Tibial artery (tissue), 4 donors: ENCODE measurements at places on chromosomes 4 and X.

DNA sequence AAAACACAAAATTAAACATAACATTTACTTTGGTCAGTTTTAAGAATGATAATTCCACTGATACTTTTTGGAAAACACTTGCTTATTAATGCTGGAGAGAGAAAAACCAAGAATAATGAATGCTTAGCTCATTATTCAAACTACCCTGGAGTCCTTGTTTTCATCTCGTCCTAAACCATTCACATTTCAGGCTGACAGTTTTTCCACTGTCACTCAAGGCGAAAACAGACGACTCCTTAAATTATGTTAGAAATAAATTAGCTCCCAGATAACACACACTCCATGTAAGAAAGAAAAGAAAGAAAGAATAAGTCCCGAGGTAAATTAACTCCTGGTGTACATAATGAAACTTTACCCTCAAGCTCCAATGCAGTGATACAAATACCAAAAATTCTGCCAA lies 33.5 kb downstream of the TLR10 start:
- DNase-seq: no peak
- no peaks in the 10 kb centered on the region for H3K4me1 ChIP-seq
- H3K27ac ChIP-seq: no peak overlapping the region

DNA sequence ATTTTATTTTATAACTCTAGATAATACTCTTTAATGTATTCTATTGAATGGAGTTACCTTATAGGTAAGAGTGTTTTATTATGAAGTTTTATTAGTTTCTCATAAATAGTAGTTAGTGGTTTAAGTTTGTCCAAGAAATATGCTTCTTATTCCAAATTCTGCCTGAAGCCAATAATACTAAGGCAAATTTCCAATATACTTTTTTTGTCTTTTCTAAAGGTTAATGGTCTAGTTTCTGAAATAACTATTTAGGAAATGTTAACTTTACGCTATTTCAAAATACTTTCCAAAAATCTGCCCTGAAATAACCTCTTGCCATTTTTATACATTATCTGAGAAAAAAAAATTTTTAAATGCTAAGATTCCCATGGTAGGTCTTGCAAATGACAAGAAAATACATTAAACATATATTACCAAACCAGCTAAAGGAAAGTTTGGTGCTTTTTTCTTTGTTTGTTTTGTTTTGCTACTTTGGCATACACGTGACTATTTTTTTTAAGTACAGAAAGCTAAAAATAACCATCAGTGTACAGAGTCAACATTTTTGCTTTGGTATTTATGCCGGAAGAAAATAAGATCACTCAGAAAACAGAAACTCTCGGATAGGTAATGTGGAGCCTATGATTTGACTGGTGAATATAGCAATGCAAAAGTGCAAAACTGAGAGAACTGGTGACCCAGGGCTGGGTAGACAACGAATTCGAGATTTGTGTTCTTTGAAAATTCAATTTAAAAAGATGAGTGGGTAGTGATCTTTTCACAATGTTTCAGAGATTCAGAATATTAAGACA lies 29.8 kb downstream of the PCDH18 start:
- H3K4me3 ChIP-seq: no peak overlapping the region
- no peak for DNase-seq
- H3K27me3 ChIP-seq: no peaks in the 10 kb centered on the region
- no peaks in the 10 kb centered on the region for H3K36me3 ChIP-seq
- H3K27ac ChIP-seq: no peak overlapping the region
- H3K4me1 ChIP-seq: no peaks in the 10 kb centered on the region

GRCh38 chr4:73943555-73943954 lies 38.3 kb downstream of the PF4 start:
- no peak for DNase-seq
- peaks cover 18% of the 10 kb centered on the region for H3K27me3 ChIP-seq
- peaks cover 10% of the 10 kb centered on the region for H3K4me1 ChIP-seq
- no peak overlapping the region for H3K4me3 ChIP-seq
- no peaks in the 10 kb centered on the region for H3K36me3 ChIP-seq
- no peak overlapping the region for H3K27ac ChIP-seq

DNA sequence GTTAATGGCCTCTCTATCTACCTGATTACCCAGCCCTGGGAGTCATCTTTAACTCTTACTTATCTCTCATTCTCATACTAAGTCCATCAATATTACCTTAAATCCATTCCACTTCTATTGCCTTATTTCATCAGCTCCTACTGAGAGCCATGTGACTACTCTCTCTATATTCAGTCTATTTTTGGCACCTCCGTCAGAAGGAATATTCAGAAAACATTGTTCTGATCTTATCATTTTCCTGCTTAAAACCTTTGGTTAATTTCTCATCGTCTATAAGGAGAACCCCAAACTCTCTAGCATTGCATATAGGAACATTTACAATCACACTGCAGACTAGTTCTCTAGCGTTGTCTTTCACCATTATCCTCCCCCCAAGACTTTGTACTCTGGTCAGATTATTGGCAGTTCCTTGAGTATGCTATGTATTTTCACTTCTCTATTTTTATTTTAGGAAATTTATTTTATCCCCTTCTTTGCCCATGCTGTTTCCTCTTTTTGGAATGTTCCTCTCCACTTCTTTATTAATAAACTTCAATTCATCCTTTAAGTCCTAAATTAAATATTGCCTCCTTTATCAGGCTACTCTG lies 13.7 kb upstream of the AMMECR1 start:
- DNase-seq: no peak
- H3K4me3 ChIP-seq: no peak overlapping the region
- H3K36me3 ChIP-seq: no peaks in the 10 kb centered on the region
- H3K27ac ChIP-seq: no peak overlapping the region

DNA sequence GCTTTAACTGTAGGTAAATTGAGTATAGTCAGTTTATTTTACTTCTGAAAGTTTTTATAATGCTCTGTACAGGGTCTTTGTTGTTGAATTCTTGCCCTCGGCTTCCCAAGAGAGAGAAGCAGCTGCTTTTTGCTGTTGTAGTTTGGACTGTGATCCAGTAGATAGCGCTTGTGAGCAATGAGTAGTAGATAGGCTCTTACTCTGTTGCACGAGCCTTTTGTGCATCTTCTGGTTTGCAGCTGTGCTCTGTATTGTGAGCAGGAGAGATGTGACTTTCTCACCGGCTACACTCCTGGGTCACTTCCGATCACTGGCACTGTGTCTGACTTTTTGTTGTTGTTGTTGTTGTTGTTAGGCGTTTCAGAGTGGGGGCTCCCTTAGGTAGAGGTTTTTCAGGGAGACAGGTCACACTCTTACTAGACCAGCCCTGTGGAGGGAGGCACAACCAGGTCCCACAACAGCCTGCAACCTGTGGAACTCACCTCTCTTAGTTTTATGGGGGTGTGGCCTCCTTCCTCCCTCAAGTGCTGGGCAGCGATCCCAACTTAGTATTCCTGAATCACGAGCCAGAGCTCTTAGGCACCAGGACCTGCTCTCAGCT lies 822.1 kb upstream of the GALNTL6 start:
- no peak overlapping the region for H3K27ac ChIP-seq
- no peaks in the 10 kb centered on the region for H3K4me1 ChIP-seq
- no peaks in the 10 kb centered on the region for H3K36me3 ChIP-seq
- H3K27me3 ChIP-seq: no peaks in the 10 kb centered on the region
- H3K4me3 ChIP-seq: no peak overlapping the region
- DNase-seq: no peak

DNA sequence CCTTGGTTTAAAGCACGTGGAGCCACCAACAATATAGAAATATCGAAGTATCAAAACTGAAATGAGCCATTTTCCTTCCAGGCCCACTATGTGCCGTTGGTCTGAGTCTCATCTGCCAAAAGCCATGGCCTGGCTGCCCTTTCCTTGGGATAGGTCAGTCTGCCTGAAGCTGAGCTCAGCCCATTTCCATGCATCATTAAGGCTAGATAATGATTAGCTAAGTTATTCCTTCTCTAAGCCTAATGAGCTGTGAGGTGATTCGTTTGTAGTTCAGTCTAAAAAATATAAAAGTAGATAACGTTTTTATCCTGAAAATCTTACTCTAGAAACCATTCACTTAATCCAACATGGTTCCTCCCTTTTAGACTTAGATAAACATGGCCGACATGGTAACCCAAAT lies 936.2 kb upstream of the LCORL start:
- H3K4me3 ChIP-seq: no peak overlapping the region
- H3K4me1 ChIP-seq: no peaks in the 10 kb centered on the region
- H3K27ac ChIP-seq: no peak overlapping the region
- H3K27me3 ChIP-seq: no peaks in the 10 kb centered on the region

DNA sequence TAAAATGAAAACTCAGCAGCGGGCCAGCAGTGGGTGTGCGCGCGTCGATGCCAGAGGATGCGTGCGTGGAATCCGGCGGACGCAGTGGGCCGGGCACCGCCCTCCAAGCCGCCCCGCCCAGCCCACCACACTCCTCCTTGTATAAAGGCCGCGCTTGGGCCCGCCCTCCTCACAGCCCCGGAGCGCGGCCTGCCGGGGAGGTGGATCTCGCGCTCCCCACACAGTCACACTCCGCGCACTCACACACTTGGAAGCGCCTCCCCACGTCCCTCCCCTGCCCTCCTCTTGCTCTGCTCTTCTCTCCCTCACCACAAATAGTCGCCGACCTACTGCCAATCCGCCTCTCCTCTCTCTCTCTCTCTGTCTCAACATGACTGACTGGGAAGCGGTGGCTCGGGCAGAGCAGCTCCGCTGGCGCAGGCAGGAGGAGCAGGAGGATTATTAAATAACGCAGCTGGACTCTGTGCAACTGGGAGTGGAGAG lies at the start of gene CCSER1:
CCSER1 (plus strand) TSS at position 172 of the 483 bp plus-strand sequence.
- H3K4me1 ChIP-seq: peaks cover 10% of the 10 kb centered on the region
- peak within 1 kb of the TSS; percentile 59 for H3K4me3 ChIP-seq
- peak within 1 kb of the TSS; percentile 44 for H3K27ac ChIP-seq
- H3K36me3 ChIP-seq: no peaks in the 10 kb centered on the region

DNA sequence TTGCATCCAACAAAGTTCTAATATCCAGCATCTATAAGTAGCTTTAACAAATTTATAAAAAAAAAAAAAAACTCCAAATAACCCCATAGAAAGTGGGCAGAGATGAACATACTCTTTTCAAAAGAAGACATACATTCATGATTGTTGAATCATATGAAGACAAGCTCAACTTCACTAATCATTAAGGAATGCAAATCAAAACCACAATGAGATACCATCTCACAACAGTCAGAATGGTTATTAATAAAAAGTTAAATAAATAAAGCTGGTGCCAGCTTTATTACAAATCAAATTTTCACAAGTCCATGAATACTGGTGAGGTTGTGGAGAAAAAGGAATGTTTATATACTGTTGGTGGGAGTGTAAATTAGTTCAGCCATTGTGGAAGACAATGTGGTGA lies 592.0 kb downstream of the IQCM start:
- no peak overlapping the region for H3K4me3 ChIP-seq
- no peaks in the 10 kb centered on the region for H3K27me3 ChIP-seq
- no peaks in the 10 kb centered on the region for H3K4me1 ChIP-seq
- no peaks in the 10 kb centered on the region for H3K36me3 ChIP-seq

DNA sequence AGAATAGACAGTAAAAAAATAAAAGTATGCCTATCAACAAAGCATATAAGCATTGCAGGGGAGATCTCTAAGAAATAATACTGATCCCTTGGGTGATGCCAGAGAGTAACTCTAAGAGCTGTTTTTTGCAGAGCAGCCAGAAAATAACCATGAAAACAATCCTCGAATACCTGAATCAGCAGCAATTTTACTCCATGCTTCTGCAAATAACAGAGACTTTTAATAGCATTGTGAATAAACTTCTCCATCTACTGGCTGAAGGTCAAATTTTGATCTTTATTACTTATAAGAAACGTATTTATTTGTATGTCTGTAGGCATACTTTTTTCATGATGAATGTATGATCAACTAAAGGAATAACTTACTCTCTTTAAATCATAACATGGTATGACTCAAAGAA lies 334.5 kb downstream of the GALNTL6 start:
- H3K27ac ChIP-seq: no peak overlapping the region
- DNase-seq: no peak
- H3K27me3 ChIP-seq: no peaks in the 10 kb centered on the region
- H3K36me3 ChIP-seq: no peaks in the 10 kb centered on the region
- no peaks in the 10 kb centered on the region for H3K4me1 ChIP-seq

- no peaks in the 10 kb centered on the region for H3K27me3 ChIP-seq
- no peaks in the 10 kb centered on the region for H3K36me3 ChIP-seq
- no peak for DNase-seq
- H3K4me3 ChIP-seq: no peak overlapping the region
Observed at GRCh38 chr4:132540797-132541196, 608.3 kb upstream of the PCDH10 start.

GRCh38 chr4:100168521-100168920 lies 21.7 kb downstream of the DDIT4L start:
- H3K4me1 ChIP-seq: no peaks in the 10 kb centered on the region
- no peak overlapping the region for H3K27ac ChIP-seq
- H3K4me3 ChIP-seq: no peak overlapping the region
- DNase-seq: no peak
- no peaks in the 10 kb centered on the region for H3K27me3 ChIP-seq
- H3K36me3 ChIP-seq: no peaks in the 10 kb centered on the region

DNA sequence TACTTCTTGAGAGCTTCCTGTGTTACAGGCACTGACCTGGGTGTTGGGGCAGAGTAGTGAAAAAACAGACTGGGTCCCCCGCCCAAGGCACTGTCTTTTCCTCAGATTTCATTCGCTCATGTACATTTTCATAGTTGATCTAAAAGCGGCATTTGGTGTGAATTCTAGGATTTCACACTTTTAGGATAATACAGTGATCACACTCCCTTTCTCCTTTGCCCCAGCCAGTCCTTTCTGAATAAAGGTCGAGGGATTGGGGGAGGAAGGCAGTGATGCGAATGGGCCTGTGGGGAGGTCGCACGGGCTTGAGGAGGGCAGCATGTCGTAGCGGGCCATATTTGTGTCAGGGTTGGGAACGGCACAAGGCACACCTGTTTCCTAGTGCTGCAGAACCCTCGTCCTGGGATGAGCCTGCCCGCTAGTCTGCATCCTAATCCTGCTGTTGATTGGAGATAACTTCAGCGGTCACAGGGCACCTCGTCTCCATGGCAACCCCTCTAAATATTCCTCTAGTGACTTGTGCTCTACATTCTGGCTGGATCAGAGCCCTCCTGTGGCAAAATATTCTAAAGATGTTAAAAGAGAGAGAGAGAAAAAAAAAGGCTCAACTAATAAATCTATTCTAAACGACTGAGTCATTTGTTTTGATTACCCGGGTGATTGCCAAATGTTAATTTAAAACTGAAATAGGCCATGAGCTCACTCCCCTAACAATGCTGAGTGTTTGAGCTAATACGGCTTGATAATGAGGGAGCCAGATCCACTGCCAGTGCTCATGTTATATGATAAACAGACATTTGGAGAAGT lies 21.8 kb downstream of the FHL1 start:
- no peaks in the 10 kb centered on the region for H3K27me3 ChIP-seq
- peak overlapping the region; percentile 81 for H3K27ac ChIP-seq
- DNase-seq: peak; percentile 76
- no peaks in the 10 kb centered on the region for H3K36me3 ChIP-seq

GRCh38 chr4:182812916-182813315 lies 104.3 kb downstream of the DCTD start:
- DNase-seq: no peak
- no peaks in the 10 kb centered on the region for H3K27me3 ChIP-seq
- H3K36me3 ChIP-seq: no peaks in the 10 kb centered on the region

GRCh38 chr4:144634978-144635747 lies 10.8 kb upstream of the HHIP start:
- H3K36me3 ChIP-seq: no peaks in the 10 kb centered on the region
- H3K27me3 ChIP-seq: no peaks in the 10 kb centered on the region
- no peak overlapping the region for H3K27ac ChIP-seq
- H3K4me3 ChIP-seq: no peak overlapping the region
- no peaks in the 10 kb centered on the region for H3K4me1 ChIP-seq
